Thyroid gland (tissue), 4 donors: ENCODE measurements at places on chromosomes 3 and 15. TPM values are rescaled to one million over a fixed set of nuclear protein-coding genes. Genes with fewer than 3 reads are reported as not detected.

The SUMF1 gene
- total RNA-seq: 58.8 TPM

The SLC28A2 gene
- total RNA-seq: not detected

The MOBP gene
- total RNA-seq: not detected

The THPO gene
- not detected for total RNA-seq

DNA sequence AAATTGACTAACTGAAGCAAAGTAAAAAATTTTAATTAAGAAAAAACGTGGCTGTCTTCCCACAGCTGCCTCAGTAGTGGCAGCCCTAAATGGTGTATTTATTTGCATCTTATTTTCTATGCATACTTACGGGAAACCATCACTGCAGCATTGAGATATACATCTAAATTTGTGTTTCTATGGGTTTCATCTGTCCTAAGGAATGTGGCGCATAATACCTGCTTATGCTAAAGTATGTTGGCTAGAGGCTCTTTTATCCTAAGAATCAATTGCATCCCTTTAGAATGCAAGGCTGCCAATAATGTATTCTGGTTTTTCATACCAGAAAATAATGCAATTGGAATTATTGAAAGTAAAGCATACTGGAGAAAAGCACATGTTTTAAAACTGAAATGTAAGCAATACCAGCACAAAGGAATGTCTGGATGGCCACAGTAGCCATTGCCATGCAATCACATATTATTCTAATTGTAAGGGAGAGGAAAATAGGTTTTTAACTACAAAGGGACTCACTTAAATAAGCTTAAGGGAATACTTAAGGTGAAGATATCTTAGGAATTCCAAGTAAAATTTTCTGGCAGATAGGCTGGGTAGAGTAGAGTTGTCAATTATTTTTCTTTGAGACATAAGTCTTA lies 834.5 kb upstream of the NECTIN3 start:
- H3K27ac ChIP-seq: no peak overlapping the region
- H3K4me1 ChIP-seq: peaks cover 7% of the 10 kb centered on the region
- DNase-seq: no peak
- no peaks in the 10 kb centered on the region for H3K36me3 ChIP-seq
- H3K27me3 ChIP-seq: no peaks in the 10 kb centered on the region

- peaks cover 18% of the 10 kb centered on the region for H3K4me1 ChIP-seq
- H3K4me3 ChIP-seq: no peak overlapping the region
- no peaks in the 10 kb centered on the region for H3K36me3 ChIP-seq
- H3K27me3 ChIP-seq: no peaks in the 10 kb centered on the region
- no peak for DNase-seq
- H3K27ac ChIP-seq: no peak overlapping the region
These were observed 3.1 kb upstream of the ABHD6 start for GRCh38 chr3:58234516-58234931.

DNA sequence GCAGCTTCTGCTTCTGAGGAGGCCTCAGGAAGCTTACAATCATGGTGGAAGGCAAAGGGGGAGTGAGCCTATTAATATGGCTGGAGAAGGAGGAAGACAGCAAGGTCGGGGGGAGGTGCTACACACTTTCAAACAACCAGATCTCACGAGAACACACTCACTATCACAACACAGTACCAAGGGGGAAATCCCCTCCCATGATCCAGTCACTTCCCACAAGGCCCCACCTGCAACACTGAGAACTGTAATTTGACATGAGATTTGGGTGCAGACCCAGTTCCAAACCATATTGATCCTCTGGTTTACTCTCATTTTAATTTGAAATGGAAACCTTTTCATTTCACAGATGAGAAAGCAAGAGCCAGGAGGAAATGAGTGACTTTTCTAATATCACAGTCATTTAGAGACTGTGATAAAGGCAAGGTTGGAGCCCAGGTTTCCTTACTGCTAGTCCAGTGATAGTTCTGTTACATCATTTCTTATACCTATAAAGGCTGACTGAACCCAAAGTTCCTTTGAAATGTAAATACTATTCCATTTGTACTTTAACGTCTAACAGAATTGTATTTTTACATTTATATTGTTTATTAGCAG lies 105.8 kb upstream of the GAP43 start:
- no peak overlapping the region for H3K27ac ChIP-seq
- H3K36me3 ChIP-seq: no peaks in the 10 kb centered on the region
- DNase-seq: no peak
- H3K27me3 ChIP-seq: no peaks in the 10 kb centered on the region
- H3K4me3 ChIP-seq: no peak overlapping the region

- H3K4me3 ChIP-seq: no peak overlapping the region
- H3K36me3 ChIP-seq: no peaks in the 10 kb centered on the region
- H3K27me3 ChIP-seq: no peaks in the 10 kb centered on the region
- no peak overlapping the region for H3K27ac ChIP-seq
- H3K4me1 ChIP-seq: no peaks in the 10 kb centered on the region
These were observed 51.4 kb downstream of the FSIP1 start for GRCh38 chr15:39731266-39731665.

- no peaks in the 10 kb centered on the region for H3K36me3 ChIP-seq
- H3K27ac ChIP-seq: no peak overlapping the region
- no peak overlapping the region for H3K4me3 ChIP-seq
- peaks cover 8% of the 10 kb centered on the region for H3K4me1 ChIP-seq
These were observed 152.9 kb downstream of the XXYLT1 start for GRCh38 chr3:195117978-195118581.

DNA sequence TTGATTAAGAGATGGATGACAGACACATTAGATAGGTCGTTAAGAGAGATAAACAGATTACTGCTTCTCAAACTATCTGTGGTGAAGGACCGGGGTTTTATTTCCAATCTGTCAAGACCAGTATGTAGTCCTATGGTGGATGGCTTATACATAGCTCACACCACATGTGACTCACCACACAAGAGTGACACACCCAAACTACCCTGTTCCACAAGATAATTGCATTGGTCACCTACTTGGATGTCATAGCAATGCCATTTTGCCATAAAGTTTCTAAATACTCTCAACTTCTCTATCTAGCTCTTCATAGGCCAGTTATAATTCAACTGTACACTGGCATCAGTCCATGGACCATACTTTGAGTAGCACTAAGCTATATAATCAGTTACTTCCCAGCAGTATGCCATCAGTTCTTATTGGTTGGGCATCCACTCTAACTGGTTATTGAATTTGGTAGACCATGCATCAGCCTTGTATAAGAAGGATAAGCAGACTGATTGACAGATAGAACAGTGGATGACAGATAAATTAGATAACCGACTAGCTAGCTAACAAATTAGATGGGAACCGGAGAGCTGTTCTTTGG lies 11.6 kb downstream of the WWTR1 start:
- H3K4me3 ChIP-seq: no peak overlapping the region
- no peaks in the 10 kb centered on the region for H3K27me3 ChIP-seq
- H3K27ac ChIP-seq: no peak overlapping the region
- DNase-seq: no peak
- H3K4me1 ChIP-seq: peaks cover 56% of the 10 kb centered on the region
- no peaks in the 10 kb centered on the region for H3K36me3 ChIP-seq

DNA sequence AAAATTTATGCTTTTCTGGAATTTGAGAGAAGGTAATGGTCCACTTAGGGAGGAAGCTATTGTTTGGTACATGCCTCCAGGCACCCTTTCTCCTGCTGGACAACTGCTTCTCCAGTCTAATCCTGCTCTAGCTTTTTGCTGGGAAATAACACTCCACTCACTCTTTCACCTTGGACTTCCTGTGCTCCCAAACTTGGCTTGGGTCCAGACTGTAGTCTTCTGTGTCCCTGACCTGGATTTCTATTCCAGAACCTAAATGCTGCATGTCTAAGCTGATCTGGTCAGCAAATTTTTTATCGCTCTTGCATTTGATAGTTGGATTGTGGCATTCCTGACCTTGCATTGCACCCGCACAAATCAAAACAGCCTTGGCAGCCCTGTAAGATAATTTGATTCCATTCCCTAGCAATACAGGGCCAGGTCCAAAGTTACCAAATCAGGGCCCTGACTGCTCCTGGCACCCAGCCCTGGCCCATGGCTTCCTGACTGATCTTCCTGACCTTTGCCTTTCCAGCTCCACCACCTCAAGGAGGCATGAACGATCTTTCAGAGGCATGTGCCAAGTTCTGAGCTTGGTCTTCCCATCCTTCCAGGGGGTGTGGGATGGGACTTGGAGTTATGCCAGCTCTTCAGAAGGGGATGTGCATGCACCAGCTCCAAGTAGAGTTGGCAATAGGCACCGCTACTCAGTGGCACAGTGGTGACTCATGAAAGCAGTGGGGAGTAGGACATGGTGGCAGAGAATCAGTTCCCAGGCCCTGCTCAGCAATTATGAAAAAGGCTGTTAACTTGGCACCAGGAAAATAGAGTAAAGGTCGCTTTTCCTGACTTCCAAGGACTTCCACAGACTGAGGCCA lies 43.9 kb upstream of the GOLGA8J start:
- H3K27me3 ChIP-seq: no peaks in the 10 kb centered on the region
- peaks cover 4% of the 10 kb centered on the region for H3K4me1 ChIP-seq
- H3K36me3 ChIP-seq: no peaks in the 10 kb centered on the region
- peak; percentile 52 for DNase-seq
- H3K4me3 ChIP-seq: no peak overlapping the region
- no peak overlapping the region for H3K27ac ChIP-seq

DNA sequence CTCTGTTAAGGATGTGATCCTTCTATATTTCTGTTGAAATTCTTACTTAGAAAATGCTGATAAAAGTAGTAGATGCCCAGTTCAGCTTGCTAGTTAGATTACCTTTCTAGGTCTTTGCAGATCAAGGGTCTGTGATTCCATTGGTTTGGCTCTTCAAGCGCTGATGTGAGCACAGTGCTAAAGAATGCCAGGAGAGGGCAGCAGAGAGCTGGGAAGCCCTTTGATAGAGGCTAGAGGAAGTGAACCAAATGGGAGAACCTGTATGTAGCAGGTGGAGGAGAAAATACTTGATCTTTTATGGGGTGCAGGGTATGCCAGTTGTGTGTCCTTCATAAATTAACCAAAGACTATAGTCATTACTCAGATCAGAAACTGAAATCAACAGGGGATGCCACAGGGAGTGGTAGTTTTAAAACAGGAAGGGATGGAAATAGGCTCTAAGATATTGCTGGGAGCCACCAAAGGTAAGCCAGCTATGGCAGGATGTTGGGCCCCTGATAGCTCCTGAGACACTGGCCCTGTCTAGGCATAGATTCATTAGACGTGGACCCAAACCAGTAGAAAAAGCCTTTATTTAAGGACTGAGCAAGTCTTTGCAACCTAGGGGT lies 677.4 kb downstream of the SQOR start:
- H3K27ac ChIP-seq: no peak overlapping the region
- H3K4me3 ChIP-seq: no peak overlapping the region
- peak; percentile 56 for DNase-seq
- H3K27me3 ChIP-seq: no peaks in the 10 kb centered on the region
- no peaks in the 10 kb centered on the region for H3K36me3 ChIP-seq

- H3K27me3 ChIP-seq: no peaks in the 10 kb centered on the region
- H3K4me3 ChIP-seq: peak overlapping the region; percentile 26
- H3K4me1 ChIP-seq: peaks cover 6% of the 10 kb centered on the region
- H3K36me3 ChIP-seq: no peaks in the 10 kb centered on the region
- no peak for DNase-seq
- peak overlapping the region; percentile 81 for H3K27ac ChIP-seq
These were observed 832 bp downstream of the SLC41A3 start for GRCh38 chr3:126083138-126083445.

DNA sequence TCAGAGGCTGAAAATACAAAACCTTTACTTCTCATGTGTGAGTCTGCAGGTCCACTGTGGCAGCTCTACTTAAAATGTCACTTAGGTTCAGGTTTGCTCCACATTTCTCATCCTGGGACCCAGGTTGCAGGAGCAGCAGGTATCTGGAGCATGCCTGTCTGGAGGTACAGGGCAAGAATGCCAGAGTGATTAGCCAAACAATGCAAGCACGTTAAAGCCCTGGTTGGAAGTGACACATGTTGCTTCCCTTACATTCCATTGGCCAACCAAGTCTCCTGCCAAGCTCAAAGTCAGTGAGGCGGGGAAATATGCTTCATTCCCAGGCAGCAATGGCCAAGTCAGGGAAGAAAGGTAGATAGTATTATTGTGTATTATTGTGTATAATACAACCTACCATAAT lies 76.8 kb upstream of the ARL6 start:
- H3K36me3 ChIP-seq: no peaks in the 10 kb centered on the region
- H3K4me1 ChIP-seq: no peaks in the 10 kb centered on the region
- DNase-seq: peak; percentile 21
- no peak overlapping the region for H3K4me3 ChIP-seq
- no peaks in the 10 kb centered on the region for H3K27me3 ChIP-seq

DNA sequence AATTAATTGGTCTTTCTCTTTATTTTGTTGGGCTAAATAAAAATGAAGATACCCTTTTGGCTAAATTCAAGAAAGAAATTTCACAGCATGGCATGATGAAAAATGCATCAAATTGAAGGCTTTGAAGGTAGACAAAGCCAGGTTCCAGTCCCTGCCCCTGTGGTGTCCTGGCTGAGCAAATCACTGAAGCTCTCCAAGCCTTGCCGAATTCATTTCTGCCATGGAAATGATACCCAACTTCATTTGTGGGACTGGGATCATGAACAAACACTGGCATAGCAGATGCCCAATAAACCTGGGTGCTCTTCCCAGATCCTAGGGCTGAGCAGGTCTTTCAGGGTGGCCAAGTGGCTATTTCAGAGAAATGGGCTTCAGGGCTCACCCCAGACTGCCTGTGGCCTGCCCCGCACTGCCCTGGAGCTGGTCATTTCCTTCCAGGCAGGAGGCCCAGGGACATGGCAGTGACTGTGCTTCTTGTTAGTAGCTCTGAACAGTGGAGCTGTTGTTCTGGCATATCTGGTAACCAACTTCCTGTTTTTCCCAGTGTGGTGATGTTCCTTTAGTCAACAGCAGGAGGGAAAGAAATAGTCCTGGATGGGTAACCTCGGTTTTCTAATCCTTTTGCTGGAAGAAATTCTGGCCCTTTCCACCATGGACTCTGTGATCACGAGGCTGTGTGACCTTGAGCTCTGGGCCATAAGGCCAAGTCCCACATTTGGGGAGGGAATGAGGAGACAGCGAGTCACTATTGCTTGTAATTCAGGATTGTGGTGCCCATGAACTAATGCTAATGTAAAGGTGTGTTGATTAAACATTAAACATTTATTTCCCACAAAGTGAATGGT lies 47.6 kb downstream of the CTDSPL start:
- no peaks in the 10 kb centered on the region for H3K27me3 ChIP-seq
- no peak overlapping the region for H3K27ac ChIP-seq
- H3K36me3 ChIP-seq: no peaks in the 10 kb centered on the region
- peaks cover 14% of the 10 kb centered on the region for H3K4me1 ChIP-seq
- no peak overlapping the region for H3K4me3 ChIP-seq
- no peak for DNase-seq

GRCh38 chr15:71707230-71708050 lies 102.9 kb upstream of the NR2E3 start:
- H3K36me3 ChIP-seq: no peaks in the 10 kb centered on the region
- no peak for DNase-seq
- H3K4me1 ChIP-seq: peaks cover 7% of the 10 kb centered on the region
- no peak overlapping the region for H3K4me3 ChIP-seq

GRCh38 chr3:191401775-191402357 lies 59.1 kb upstream of the PYDC2 start:
- DNase-seq: no peak
- no peaks in the 10 kb centered on the region for H3K27me3 ChIP-seq
- no peak overlapping the region for H3K27ac ChIP-seq
- H3K36me3 ChIP-seq: no peaks in the 10 kb centered on the region
- peaks cover 6% of the 10 kb centered on the region for H3K4me1 ChIP-seq
- no peak overlapping the region for H3K4me3 ChIP-seq
